ENCODE measurements at places on chromosomes 2 and 18.

DNA sequence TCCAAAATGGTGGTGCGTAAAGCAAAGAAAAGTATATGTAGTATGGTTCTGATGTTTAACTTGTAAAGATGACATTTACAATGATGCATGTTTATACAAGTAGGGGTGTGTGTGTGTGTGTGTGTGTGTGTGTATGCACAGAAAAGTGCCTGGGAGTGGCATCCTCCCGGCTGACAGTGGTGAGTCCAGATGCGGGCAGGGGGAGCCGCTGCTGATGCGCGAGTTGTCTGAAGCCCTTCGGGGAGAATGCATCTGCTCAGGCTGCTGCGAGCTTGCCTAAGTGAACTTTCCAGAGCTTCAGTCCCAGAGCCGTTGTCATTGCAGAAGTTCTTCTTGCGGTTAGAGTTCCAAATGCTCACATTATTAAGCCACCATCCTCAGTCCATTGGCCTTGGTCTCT is 429.7 kb upstream of the HS6ST1 start:
- no peak for DNase-seq

GRCh38 chr18:73653827-73654226 is 493.8 kb downstream of the FBXO15 start:
- no peak for DNase-seq

GRCh38 chr18:24011123-24011917 is 3.2 kb upstream of the TTC39C start:
- no peak for DNase-seq

DNA sequence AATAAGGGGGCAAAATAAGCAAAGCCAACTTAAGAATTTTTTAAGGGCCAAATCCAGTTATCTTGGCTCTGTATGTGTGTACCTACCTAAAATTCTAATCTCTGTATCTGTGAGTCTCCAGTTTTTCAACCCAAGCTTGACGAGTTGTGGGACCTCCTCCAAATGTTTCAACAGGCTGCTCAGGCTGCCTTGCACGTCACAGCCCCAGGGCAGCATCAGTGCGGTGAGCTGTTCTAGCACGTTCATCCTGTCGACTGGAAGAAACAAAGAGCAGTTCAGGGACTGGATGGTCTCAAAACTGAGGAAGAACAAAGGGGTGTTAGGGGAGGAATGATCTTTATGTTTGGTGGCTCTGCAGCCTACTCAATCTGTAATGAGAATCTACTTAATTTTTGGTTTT is 29.4 kb downstream of the NLRC4 start:
- no peak for DNase-seq

DNA sequence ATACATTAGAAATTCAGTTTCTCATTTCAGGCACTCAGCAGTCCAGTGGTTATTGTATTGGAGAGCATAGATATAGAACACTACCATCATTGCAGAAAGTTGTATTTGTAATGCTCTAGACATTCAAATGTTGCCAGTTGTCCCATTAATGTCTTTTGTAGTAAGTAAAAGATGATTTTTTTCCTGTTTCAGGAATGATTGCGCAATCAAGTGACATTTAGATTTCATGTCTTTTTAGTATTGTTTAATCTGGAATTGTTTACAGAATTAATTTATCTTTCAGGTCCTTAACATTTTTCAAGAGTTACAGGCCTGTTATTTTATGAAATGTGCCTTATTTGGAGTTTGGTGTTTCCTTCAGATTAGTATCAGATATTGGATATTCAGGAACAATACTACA is 134.7 kb downstream of the MSTN start:
- no peak for DNase-seq

DNA sequence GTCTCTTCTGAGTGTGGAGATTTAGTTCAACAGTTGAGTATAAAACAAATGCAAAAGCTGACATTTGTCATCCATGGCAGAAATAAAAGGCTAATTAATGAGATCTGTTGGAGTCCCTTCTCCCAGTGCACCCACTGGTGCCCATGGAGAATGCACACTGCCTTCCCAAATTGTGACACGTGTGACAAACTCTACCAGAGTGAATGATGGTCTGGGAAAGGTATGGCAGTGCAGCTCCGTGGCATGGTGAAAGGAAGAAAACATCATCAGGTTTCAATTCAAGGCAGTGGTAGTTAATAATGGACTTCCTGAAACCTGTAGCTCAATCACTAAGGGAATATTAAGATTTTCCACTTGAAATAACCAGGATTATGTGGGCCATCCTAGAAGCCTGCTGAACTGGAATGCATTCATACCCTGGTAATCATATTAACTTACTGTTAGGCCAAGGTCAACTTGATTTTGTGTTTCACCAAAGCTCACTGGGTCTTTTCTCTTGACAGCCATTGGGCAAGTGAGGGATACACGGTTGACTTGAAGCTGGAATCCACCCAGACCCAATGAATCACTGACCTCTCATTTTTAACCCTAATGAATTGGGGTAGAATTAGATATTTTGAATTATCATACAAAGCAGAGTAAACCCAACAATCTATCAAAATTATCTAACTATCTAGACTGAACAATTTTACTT is 167.6 kb downstream of the AFF3 start:
- DNase-seq = no peak

- peak; percentile 71 for DNase-seq
Observed at GRCh38 chr2:105744091-105744908, 412 bp upstream of the NCK2 start.
